ENCODE measurements at places on chromosomes 1 and 21.

DNA sequence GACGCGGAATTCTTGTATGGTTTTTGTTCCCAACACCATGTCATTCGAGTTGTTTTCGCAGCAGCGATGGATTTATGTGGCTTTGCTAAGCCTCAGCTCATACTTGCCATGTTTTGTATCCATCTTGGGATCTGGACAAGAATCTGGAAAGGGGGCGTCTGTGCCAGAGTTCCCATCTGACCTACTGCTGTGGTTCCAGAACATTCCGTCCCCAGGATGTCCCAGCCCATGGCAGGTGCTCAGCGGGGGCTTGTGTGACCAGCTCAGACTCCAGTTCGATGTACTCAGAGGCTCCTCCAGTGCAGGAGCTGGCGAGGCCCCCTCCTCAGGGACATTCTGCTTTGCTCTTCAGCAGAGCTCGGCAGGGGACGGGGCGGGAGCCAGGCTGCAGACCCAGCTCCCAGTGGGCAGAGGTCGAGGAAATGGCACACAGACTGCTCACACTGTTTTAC, 24.0 kb upstream of the ADARB1 start:
- DNase-seq = no peak

GRCh38 chr1:62295921-62296491, 23.2 kb downstream of the KANK4 start:
- no peak for DNase-seq

DNA sequence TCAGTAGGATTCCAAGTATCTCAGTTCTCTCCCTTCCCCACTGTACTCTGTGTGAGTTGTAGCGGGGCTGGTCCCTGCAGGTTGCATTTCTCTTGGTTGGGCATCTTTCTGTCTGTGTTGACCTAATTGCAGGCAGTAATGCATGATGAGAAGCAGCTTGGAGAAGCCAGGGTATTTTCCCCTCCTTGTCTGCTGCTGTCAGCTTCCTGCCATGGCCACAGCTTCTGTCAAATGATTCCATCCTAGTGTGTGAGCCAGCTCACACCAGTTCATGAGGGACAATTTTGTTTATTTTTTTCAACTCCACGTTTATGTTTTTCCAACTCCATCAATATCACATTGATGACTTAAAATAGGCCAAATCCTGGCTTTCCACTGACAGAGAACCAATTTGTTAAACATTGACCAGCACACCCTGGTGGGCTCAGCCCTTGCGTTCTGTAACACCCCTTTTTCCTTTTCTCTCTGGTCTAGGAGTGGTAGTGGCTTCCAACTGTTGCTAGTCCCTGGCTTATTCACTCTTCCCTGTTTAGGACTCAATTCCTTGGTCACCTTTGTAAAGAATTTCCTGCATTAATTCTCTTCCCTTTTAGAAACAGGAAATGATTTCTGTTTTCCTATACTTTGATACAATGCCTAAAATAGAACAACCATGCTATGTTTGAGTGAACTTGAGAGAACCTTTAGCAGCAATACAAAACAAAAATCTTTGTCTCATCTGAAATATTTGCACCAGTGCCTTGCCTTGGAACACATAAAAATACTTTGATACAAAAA, 44.9 kb upstream of the APOBEC4 start:
- DNase-seq = no peak

DNA sequence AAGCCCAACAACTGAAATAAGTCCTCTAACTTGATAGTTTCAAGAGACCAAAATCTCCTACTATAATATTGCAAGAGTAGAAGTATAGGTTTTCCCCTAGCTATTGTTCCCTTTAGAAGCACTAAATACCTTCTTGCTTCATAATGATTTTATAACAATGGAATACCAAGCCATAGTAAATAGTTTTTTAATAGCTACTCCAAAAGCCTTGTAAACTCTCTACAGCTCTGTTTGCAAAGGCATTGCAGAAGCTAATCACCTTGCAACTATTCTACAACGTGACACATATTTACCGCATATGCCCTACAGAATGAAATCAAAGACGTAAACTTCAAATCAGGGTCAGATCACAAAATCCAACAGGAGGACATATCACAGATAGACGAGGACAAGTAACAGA, 451.5 kb upstream of the ZRANB2 start:
- no peak for DNase-seq

DNA sequence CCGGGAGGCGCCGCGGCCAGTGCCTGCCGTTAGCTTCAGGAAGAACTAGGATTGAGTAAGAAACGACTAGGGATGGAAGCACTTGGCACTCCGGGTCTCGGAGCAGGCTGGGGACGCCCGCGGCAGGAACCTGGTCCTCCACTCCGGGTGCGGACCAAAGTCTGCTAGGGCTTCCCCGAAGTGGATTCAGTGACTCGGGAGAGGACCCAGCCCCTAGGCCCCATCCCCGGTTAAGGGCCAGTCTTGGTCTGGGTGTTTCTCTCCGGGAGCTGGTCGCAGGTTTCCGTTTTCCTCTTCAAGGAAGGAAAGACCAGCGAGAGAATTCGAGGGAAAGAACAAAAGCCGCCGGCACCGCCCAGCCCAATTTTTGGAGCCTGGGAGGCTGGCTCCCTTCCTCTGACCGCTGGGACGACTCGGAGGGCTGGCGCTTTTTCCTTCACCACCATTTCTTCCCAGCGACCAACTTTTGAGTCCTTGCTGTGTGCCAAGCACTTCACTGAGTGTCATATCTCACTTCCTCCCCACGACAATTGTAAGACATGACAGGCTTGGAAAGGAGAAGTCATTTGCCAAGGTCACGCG, 16.8 kb upstream of the STMN1 start:
- DNase-seq = peak; percentile 17

DNA sequence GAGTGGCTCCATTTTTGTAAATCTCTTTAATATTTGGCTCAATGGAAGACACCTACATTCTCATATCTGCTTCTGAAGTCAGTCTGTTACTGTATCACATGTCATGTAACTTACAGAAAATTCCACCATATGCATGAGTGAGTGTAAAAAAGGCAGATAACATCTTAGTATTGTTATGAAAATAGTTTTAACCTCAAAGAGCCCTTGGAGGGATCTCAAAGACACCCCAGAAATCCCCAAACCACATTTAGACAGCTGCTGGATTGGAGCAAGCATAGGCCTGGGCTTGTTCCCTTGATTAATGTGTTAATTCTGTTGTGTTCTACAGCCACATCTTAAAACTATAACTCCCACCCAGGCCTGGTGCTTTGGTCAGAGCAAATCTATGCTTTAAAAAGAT, 16.9 kb downstream of the MACO1 start:
- no peak for DNase-seq

Measured in stimulated activated CD4-positive, alpha-beta T cell treated with anti-CD3 and anti-CD28 coated beads, Interleukin-4, amount 100 ng/mL, for 4 hours (primary cell).